ENCODE measurements at places on chromosomes 13 and 19.
A peak's percentile ranks its signal among the peaks of the same experiment; 100 is the strongest.

DNA sequence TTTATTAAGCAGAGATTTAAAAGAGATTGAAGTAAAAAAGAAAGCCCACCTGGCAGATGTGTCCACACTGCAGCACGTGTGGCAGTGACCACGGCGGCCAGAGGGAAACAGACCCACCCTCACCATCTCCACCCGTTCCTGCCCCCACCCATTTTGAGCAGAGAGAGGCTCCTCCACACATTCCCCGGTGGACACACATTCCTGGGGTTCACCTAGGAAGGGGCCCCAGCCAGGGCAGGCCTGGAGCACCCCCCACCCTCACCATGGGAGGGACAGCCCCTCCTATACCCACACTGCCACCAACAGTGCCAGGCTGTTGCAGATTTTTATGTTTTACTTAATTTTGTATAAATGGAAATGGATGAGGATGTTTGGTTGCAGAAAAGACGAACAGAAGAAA, 54.9 kb downstream of the SLC7A9 start:
- no peak for DNase-seq

DNA sequence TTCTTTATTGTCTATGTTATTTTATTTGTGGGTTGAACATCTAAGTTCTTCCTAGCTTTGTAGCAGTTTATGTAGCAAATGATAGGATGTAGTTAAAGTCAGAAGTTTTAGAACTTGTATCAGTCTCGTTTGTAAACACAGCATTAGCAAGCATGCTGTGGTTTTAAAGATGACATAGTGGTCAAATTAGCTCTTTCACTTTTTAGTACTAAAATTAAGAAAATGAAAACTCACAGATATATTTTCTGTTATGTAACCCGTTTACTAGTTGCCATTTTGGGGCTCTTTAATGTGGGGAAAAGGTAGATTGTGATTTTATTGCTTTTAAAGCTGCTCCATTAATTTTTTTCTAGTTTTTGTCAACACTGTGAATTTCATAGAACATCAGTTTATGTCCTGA, 216.5 kb downstream of the PCCA start:
- no peak for DNase-seq

DNA sequence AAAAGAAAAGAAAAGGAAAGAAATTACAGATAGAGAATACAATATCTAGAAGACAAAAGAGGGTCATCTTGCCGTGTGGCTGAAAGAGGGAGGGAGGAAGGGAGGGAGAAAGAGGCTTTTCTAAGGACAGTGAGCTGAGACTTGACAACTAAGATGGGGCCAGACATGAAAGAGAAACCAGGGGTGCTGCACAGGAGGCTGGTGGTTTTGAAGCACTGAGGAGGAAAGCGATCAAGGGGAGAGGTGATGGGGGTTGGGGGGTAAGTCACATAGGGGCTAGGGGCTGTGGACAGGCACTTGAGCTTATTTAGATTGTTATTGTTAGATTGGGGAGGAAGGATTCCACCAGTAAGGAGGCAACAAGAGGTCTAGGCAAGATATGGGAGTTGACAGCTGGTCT, 17.3 kb downstream of the PNPLA6 start:
- DNase-seq = no peak

- DNase-seq = no peak
These were observed 255.1 kb downstream of the TBC1D4 start for GRCh38 chr13:75226733-75227435.

GRCh38 chr13:31150315-31150985, 11.3 kb downstream of the HSPH1 start:
- no peak for DNase-seq

DNA sequence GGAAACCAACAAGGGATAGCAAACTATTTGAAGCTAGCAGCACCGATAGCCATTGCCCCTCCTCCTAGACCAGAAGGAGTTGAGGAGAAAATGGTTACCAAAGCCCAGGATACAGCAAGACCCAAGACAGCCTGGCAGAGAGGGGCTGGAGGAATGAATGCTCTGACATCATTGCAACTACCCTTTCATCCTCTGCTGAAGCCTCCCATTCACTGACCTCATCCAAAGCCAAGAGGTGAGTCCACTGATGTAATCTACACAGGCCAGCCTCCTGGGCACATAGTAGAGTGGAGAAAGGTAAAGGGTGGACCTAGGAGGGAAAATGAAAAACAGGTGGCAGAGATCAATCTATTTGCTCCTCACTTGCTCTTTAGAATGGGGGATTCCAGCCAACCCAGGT, 42.7 kb upstream of the ZNF780A start:
- no peak for DNase-seq

DNA sequence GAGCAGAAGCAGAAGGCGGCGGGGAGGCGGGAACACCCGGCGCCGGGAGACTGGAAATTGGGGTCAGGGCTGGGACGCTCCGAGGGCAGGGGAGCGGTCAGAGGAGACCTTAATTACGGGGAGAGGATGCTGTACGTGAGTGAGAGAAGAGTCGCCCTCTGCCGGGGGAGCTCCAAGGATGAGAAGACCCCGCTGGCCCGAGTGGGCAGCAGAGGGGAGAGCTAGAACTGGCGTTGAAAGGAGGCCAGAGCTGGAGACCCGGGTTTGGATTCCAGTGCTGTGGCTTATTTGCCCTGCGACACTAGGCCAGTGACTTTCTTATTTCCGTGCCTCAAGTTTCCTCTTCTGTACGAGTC, 536 bp downstream of the FAM32A start:
- DNase-seq = peak; percentile 38

DNA sequence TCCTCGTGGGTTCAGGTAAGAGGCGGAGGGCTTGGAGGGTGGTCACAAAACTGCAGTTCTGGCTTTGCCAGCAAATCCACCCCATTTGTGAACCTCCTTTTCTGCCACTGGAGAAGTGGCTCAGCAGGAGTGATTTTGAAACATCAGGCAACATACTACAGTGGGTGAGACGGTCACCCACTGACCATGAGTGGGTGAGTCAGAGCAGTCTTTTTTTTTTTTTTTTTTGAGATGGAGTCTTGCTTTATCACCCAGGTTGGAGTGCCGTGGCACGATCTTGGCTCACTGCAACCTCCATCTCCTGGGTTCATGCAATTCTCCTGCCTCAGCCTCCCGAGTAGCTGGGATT, 3.0 kb downstream of the TOMM40 start:
- DNase-seq = no peak

- DNase-seq = no peak
These were observed 81.0 kb downstream of the CCNA1 start for GRCh38 chr13:36513266-36513665.

- DNase-seq = no peak
These were observed 57.8 kb downstream of the GGACT start for GRCh38 chr13:100530671-100531213.

DNA sequence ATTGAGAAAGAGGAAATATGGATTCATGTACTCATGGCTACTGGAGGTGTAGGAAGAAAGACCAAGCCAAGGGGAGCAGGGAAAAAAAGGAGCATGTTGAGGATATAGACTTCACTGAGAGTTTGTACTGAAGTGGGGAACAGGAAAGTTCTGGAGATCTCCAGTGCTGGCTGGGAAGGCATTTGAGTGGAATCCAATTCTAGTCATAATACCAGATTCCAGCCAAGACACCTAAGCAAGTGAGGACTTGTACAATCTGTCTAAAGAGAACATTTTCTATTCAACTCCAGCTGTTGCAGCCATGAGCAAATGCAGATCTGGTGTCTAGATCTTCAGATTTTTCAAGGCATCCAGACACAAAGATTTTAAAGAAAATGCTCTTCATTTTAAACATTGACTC, 412.5 kb downstream of the OXGR1 start:
- no peak for DNase-seq

DNA sequence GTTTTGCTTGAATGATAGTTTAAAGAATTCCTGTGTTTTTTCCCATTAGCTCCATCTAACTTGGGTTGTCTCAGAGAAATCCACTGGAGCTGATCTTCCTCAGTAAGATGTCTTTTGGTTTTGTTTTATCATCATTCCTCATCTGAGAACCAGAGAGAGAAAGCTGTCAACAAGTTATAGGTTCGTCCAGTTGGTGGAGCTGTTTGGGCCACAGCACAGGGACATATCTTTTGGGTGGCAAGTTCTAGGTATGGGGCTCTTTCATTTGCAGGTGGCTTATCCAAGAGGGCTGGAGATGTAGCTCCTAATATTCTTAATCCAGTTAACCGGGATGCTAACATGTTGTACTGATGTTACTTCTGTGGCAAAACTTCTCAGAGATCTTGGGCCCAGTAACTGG, 174.2 kb downstream of the KCNRG start:
- DNase-seq = no peak

DNA sequence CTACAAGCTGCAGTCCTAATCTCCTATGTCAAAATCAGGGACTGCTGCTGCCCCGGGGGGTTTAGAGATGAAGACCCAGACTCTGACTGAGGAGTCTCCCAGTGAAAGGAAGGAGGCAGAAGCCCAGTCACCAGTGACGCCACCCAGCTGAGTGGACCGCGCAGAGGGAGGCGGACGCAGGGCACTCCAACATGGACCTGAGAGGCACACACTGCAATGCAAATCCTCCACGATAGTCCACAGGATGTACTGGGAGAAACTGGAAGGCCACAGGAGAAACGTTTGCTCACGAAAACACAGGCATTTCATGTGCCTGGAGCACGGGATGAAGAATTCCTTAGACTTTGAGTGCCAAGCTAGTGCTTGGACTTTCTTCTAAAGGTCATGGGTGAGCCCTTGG, 58.3 kb downstream of the IRS2 start:
- no peak for DNase-seq

GRCh38 chr13:112558696-112559418, 29.1 kb downstream of the TUBGCP3 start:
- DNase-seq = no peak

GRCh38 chr13:63024458-63024857, 1608.8 kb upstream of the PCDH20 start:
- no peak for DNase-seq

Data from stimulated activated naive B cell treated with anti-CD40 and anti-IgM and Interleukin-4, amounts not matched to agents 10 μg/mL and 1 μg/mL and 100 μg/mL, for 72 hours (primary cell).